Cardiac fibroblast (primary cell): ENCODE measurements at places on chromosomes 12 and 14.

- no peak for DNase-seq
These were observed 11.8 kb downstream of the GPR65 start for GRCh38 chr14:88016768-88017167.

DNA sequence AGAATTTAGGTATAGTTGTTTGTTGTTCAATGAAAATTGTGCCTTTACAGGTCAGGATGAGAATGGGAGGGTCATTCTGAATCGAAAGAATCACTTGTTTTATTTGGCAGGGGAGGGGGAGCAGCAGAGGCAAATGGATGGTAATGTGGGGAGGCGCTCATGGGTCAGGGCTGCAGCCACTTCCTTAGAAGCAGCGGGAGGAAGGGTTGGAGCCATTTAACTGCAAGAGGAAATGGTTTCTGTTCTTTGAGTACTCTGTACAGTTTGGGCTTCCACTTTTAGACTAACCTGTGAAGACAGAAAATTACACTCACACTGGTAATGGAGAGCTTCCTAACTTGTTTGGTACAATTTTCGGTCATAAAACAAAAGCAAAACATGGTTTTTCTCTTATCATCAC lies 57.2 kb downstream of the PIWIL1 start:
- no peak for DNase-seq

- no peak for DNase-seq
These were observed 28.3 kb downstream of the PSMA6 start for GRCh38 chr14:35320472-35320871.

DNA sequence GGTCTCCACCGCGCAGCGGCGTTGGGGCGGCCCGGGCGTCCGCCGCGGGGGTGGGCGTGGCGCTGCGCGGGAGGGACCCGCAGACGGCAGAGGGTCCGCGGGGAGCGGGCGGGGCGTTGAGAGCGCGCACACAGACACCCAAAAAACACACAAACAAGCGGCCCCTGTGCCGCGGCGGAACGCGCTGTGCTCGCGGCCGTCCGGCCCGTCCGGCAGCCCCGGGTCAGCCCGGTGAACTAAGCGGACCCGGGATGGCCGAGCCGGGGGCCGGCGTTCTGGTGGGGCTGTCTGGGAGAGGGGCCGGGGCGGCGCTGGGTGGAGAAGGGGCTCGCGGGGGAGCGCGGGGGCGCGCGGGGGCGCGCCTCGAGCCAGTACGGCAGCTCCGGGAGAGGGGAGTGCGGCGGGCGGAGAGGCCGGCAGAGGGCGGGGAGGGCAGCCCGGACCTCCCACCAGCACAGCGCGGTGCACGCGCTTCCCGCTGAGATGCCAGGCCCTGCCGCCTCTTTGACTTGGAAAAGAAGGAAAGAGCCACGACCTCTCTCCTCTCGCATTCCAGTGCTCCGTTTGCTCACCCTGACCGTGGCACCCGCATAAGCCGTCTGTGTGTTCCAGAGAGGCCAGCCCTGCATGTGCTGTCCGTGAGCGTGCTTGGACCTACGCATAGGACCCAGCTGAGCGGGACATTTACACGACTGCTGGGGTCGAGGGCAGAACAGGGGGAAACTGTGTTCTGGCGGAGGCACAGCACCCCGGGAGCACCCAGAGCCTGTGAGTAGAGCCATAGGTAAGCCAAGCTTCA lies 10.3 kb downstream of the SLC6A12 start:
- DNase-seq, result no peak

GRCh38 chr12:130337488-130338303 lies at the start of gene PIWIL1:
Gene PIWIL1, plus strand, starts transcription at chr12:130337887. Its CDS starts 4,705 bp downstream, at chr12:130342592.
- DNase-seq, result no peak

DNA sequence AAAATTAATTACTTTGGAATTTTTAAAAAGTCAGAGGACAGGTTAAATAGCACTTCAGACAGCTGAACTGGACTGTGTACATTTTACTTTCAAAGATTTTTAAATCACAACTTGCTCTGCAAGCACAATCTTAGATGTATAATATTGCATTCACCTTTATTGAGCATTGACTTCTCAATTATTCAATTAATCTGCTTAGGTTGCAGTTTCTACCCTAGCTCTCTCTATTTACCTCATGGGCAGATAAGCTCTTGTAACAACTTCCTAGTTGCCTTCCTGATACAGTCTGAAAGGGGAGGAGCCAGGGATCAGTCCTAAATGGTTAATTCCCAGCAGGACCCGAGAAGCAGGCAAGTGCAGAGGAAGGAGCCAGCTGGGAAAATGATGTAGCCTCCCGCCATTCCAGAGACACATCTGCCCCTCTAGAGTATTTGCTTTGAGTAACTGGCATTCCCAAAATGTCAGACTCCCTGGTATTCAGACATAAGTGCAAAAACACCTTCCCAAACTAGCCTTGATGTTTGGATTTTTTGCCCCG lies 302.8 kb downstream of the GALC start:
- no peak for DNase-seq
